CD8-positive, alpha-beta memory T cell (primary cell): ENCODE measurements at places on chromosomes 2 and 18. TPM values are rescaled to one million over a fixed set of nuclear protein-coding genes. Genes with fewer than 3 reads are reported as not detected.

DNA sequence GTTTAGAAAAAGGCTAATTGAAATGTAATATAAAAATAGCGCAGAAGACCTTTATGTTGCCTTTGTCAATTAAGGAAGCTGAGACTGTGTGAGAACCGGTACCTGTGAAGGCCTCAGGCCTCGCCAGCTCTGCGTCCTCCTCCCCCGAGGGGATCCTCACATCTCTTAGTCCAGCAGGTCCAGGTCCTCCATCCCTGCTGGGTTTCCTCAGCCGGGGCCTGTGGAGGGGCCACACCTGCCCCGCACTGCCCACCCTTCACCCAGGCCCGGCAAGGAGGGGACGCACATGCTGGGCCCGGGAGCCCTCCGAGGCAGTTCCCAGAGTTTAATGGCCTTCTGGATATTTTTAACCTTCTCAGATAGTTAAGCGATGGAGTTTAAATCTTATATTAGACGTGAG lies 3.5 kb downstream of the KCNG2 start:
- no peak for DNase-seq

DNA sequence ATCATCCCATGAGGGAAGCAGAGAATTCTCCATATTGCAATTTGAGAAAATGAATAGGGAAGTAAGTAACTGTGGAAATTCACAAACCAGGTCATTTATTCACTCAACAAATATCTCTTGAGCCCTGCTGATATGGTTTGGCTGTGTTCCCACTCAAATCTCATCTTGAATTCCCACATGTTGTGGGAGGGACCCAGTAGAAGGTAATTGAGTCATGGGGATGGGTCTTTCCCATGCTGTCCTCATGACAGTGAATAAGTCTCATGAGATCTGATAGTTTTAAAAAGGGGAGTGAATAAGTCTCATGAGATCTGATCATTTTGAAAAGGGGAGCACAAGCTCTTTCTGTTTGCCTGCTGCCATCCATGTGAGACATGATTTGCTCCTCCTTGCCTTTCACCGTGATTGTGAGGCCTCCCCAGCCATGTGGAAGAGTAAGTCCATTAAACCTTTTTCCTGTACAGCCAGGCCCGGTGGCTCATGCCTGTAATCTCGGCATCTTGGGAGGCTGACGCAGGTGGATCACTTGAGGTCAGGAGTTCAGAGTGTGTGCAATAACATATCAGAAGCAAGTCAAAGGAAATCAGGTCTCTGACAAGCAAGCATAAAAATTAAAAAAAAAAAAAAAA lies 193.2 kb downstream of the NDUFA10 start:
- no peak for DNase-seq

- DNase-seq, result no peak
Observed at GRCh38 chr2:95376311-95377215, 25.9 kb upstream of the FAHD2A start.

WNT10A gene
- total RNA-seq, result 1.0 TPM

SLC9A4 gene
- total RNA-seq, result not detected

DNA sequence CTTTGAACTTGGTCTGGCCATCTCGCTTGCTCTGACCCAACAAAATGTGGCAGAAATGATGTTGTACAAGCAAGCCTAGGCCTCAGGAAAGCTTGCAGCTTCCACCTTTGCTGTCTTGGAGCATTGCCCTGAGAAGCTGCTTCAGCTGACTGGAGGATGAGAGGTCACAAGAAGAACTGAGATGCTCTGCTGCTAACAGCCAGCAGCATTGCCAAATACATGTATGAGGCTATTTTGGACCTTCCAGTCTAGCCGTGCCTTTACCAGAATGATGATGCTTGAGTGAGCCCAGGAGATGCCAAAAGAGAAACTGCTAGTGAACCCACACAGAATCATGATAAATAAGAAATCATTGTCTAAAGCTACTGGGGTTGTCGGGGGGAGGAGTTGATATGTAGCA lies 13.2 kb upstream of the ITGAV start:
- DNase-seq, result no peak

GRCh38 chr2:99340669-99341236 lies 3.6 kb downstream of the EIF5B start:
- no peak for DNase-seq

- no peak for DNase-seq
Observed at GRCh38 chr2:26727641-26728561, 35.4 kb downstream of the KCNK3 start.
